ENCODE measurements at places on chromosomes 6 and 20. TPM values are rescaled to one million over a fixed set of nuclear protein-coding genes. Genes with fewer than 3 reads are reported as not detected.

The ASIP gene
- total RNA-seq: not detected

The MLN gene
- not detected for total RNA-seq

The TGM3 gene
- 0.25 TPM for total RNA-seq

The TPD52L1 gene
- total RNA-seq: 3.4 TPM

The NR2E1 gene
- total RNA-seq: 10.8 TPM

The PREX1 gene
- 16.0 TPM for total RNA-seq

The DPPA5 gene
- not detected for total RNA-seq

The RAD21L1 gene
- under 0.01 TPM for total RNA-seq

The WFDC5 gene
- not detected for total RNA-seq

The CENPW gene
- 3.2 TPM for total RNA-seq

The SRXN1 gene
- total RNA-seq: 8.9 TPM

The LKAAEAR1 gene
- 0.74 TPM for total RNA-seq

The RBBP9 gene
- total RNA-seq: 21.4 TPM

The ID4 gene
- 76.7 TPM for total RNA-seq

The ISM1 gene
- 0.74 TPM for total RNA-seq

The IYD gene
- total RNA-seq: not detected

The DEFB132 gene
- not detected for total RNA-seq

The KHDC1L gene
- 0.49 TPM for total RNA-seq

The PLG gene
- total RNA-seq: not detected

The PCIF1 gene
- total RNA-seq: 14.5 TPM

The ADAT2 gene
- 3.4 TPM for total RNA-seq

The CYB5R4 gene
- 11.8 TPM for total RNA-seq

The MRPS26 gene
- total RNA-seq: 24.3 TPM

The MAS1 gene
- total RNA-seq: 0.25 TPM

The GPX5 gene
- not detected for total RNA-seq

The DCDC2 gene
- total RNA-seq: 1.7 TPM

The RAET1G gene
- 0.25 TPM for total RNA-seq

The PGC gene
- 0.49 TPM for total RNA-seq

The ABHD16B gene
- not detected for total RNA-seq

The BMP2 gene
- 6.1 TPM for total RNA-seq

The SLC35D3 gene
- total RNA-seq: 0.25 TPM

The PDRG1 gene
- 7.1 TPM for total RNA-seq

The SLC22A16 gene
- 0.49 TPM for total RNA-seq

The PLN gene
- 0.74 TPM for total RNA-seq

The SEC23B gene
- total RNA-seq: 53.8 TPM

The GSTA3 gene
- total RNA-seq: not detected

The MUC21 gene
- total RNA-seq: not detected

The TTLL9 gene
- 3.7 TPM for total RNA-seq

The SLC17A9 gene
- total RNA-seq: under 0.01 TPM

The TUBB2B gene
- total RNA-seq: 2,668 TPM
